ENCODE measurements at places on chromosomes 1 and 21. TPM values are rescaled to one million over a fixed set of nuclear protein-coding genes. Genes with fewer than 3 reads are reported as not detected.
A peak's percentile ranks its signal among the peaks of the same experiment; 100 is the strongest.

GRCh38 chr1:154895798-154896197 lies 25.7 kb upstream of the KCNN3 start:
- DNase-seq: no peak

DNA sequence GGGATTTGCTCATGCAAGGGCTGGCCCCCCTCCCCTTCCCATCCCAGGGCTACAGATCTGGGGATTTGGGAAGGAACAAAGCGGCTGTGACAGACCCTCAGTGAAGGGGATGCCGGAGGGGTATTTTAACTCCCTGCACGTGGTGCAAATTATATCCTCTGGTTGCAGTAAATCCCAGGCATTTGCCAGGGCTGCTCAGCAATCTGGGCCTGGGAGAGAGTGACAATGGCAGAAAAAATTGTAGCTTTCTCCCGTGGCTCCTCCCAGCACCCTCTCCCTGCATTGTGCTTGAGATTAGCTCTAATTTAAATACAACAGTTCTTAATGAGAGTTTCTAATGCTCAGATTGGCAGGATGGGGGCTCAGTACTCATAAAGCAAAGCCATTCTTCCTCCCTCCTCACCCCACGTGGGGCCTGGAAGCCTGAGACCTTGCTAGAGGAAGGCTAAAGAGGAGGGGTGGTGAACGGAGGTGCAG lies 129.9 kb upstream of the CD34 start:
- no peak for DNase-seq

OLFM3 gene
- not detected for total RNA-seq

SPTA1 gene
- total RNA-seq: not detected

GRCh38 chr1:245126530-245126929 lies 28.3 kb upstream of the KIF26B start:
- DNase-seq: no peak

MCOLN2 gene
- 19.3 TPM for total RNA-seq

DNA sequence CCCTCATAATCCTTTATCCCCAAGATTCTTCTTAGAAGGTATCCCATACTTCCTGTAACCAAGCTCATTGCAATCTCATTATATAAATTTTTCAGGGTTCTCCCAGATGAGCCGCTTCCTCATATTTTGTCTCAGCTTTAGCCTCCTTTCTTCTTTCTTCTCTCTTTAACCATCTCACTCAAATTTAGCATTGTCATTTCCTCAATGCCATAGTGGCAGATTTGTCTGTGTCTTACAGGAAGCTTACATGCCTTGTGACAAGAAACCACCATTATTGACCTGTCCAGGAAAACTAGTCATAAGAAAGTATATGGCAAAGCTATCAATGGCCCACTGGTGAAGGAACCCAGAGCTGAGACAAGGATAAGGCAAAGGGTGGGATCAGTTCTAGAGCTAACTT lies 6.0 kb upstream of the FCRL2 start:
- DNase-seq: no peak

- no peak for DNase-seq
Observed at GRCh38 chr1:21237446-21238088, 52.7 kb downstream of the ECE1 start.

- no peak for DNase-seq
Observed at GRCh38 chr1:65946960-65947359, 154.3 kb downstream of the PDE4B start.

- DNase-seq: no peak
Observed at GRCh38 chr1:177646757-177647730, 322.8 kb downstream of the SEC16B start.

- no peak for DNase-seq
Observed at GRCh38 chr1:61618193-61618592, 106.7 kb downstream of the TM2D1 start.

DNA sequence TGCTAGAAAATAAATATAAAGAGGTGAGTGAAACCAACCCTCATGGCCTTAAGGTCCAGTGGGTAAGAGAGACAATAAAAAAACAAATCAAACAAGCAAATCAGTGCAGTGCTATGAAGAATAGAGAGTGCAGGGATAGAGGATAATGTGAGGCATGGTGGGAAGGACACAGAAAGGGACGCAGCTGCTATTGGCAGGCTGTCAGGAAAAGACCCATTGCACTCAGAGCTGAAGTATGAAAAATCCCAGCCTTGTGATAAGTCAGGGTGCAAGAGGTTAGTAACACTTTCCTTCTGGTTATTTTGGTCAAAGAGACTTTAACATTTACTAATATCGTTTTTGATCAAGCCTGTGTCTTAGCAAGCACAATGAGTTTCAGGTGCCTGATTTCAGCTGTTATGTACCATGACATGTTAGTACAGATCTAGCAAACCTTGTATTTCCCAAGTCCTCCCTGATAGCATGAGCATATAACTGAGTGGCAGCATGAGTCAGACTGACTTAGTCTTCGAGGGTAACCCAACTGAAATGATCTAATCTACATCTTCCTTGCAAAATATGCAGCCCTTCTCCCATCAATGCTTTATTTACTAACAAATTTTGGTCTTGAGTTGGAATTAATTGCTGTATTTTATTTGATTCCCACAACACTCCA lies 31.7 kb downstream of the CHML start:
- no peak for DNase-seq

DNA sequence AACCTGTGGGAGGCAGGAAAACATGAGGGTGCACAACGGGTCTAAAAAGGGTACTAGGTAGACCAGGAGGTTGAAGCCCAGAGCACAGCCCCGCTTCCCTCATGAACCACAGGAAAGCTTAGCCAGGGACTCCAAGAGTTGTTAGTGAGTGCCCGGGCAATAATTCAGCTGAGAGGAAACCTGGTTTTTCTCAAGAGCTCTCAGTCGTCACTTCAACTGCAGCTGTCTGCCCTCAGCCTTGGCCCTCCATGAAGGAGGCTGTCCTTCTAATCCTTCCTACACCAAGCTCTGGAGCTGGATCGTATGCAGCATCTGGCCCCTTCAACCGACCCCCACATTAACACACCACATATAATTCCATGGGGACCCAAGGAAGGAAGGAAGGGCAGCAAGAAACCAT lies 77.0 kb upstream of the BACE2 start:
- no peak for DNase-seq

GRCh38 chr1:7826363-7826762 lies 26.5 kb downstream of the UTS2 start:
- DNase-seq: no peak

- DNase-seq: peak; percentile 11
Observed at GRCh38 chr1:157992031-157992832, 1.2 kb upstream of the KIRREL1 start.

PPM1J gene
- total RNA-seq: 0.20 TPM

- no peak for DNase-seq
Observed at GRCh38 chr1:29513357-29513756, 277.0 kb downstream of the PTPRU start.

- no peak for DNase-seq
Observed at GRCh38 chr1:180094705-180095295, 59.9 kb upstream of the QSOX1 start.

F3 gene
- total RNA-seq: 0.50 TPM

IL20 gene
- not detected for total RNA-seq

DNA sequence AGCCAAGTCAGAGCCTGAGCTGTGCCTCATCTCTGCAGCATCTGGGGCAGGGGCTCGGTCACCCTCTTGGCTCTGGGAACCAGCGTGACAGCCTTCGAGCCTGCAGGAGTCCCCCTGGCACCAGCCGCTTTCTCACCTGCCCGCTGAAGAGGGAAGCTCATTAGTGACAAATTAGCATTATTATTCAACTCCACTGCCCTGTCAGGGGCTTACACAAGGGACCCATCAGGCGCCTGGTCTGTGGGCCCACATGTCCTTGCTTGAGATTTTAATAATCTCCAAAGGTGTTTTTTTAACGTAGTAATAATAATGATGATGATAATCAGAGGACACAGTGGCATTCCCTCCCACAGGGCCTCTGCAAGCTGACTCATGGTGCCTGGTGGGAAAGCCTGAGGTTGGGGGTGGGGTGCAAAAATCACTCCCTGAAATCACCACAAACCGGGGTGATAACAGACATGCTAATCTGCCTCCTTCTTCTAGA lies 98.1 kb upstream of the IGSF21 start:
- DNase-seq: no peak

HES4 gene
- 9.6 TPM for total RNA-seq

DNA sequence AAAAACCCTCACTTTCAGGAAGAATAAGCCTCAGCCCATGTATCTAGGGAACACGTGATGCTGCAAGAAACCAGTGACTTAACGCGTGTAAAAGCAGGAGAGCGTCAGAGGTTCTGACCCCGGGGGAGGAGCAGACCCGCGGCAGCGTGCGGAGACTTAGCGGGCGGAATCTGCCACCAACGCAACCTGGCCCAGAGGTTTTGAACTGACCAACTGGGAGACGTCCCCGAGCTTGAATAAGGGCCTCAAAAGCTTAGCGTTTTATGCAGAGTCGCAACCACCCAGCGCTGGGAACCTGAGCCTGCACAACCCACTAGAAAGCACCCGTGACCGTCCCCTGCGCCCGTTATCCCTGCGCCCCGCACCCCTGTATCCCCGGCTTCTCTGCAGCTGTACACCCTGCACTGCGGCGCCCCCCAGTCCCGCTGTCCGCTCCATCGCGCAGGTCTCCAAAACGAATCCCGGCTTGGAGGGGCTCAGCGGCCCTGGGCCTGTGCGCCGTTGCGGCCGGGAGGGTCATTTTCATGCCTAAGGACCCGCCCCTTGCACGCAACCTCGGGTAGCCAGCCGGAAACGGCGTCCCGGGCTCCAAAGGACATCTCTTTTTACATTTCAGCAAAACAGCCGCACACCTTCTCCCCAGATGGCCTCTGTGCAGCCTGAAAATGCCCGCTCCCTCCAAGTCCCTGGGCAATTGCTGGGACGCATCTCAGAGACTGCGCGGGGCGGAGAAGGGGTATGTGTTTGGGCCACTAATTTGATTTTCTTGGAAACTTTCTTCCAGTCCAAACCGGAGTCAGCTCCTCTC lies 29.4 kb upstream of the TRIM17 start:
- DNase-seq: no peak

- DNase-seq: no peak
Observed at GRCh38 chr1:244405856-244406255, 45.9 kb downstream of the ADSS2 start.

GREM2 gene
- 8.5 TPM for total RNA-seq

CA6 gene
- not detected for total RNA-seq

- DNase-seq: no peak
Observed at GRCh38 chr1:27331922-27332321, 9.9 kb upstream of the SYTL1 start.

BGLAP gene
- 3.7 TPM for total RNA-seq

DNA sequence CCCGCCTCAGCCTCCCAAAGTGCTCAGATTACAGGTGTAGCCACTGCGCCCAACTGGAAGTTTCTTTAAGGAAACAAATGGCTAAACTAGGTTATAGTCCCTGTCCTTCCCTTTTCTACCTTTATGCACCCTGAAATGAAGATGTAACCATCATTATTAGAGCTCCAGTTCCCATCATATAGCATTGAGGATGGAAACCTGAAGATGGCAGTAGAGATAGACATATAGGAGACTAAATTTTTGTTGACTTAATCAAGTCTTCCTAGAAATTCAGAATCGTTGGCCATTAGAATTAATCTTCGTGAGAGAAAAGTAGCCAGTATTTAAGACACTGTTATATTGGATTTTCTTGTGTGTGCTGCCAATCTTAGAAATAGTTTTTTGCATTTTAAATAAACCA lies 1016.3 kb upstream of the NCAM2 start:
- no peak for DNase-seq

- DNase-seq: no peak
Observed at GRCh38 chr1:156645056-156645455, 3.1 kb downstream of the BCAN start.

GRCh38 chr1:198909973-198910372 lies 271.1 kb downstream of the PTPRC start:
- no peak for DNase-seq

KRTAP13-2 gene
- total RNA-seq: not detected

CDA gene
- total RNA-seq: 1.1 TPM

- DNase-seq: no peak
Observed at GRCh38 chr1:50471967-50472366, 48.7 kb upstream of the DMRTA2 start.

CDCA8 gene
- 0.70 TPM for total RNA-seq

GRCh38 chr1:113677250-113678158 lies 81.8 kb downstream of the PHTF1 start:
- DNase-seq: no peak

DNA sequence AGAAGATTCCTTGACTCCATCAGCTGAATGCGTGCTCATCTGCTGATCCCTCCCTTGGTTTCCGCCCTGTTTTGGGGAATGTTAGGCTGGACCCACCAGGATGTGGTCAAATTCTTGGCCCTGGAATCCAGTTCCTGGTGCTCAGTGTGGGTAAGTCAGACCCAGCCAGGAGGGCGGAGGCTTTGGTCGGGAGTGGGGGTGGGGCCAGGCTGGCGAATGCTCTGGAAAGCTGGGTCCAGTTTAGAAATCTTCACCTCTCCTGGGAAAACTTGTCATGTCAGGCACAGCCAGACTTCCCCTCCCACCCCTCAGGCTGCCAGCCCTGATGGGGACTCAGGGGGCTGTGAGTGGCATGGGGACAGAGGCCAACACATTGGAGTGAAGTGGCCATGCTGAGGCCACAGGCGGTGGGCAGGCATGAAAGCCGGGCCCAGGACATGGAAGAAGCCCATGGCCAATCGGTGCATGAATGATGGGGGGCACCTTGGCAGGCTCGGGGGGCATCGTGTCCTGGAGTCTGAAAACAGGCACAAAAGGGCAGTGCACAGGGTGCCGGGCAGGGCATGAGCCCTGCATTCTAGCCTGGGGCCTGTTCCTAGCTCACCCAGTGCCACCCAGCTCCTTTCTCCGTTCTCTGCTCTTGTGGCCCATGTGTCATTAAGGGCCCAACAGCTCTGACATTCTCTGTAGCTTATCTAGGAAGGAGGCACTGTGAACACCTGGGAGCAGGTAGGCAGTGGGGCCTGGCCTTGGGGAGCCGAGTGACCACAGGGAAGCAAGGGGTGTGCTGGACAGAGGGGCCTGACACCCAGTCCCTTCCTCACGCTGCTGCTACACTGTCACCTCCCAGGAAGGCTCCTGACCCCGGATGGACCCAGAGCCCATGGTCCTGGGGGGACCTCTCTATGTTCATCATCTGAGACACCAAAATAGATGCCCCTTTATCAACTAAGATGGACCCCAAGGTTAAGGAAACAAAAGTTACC lies 14.6 kb upstream of the PADI1 start:
- no peak for DNase-seq

HAO2 gene
- total RNA-seq: not detected

DNA sequence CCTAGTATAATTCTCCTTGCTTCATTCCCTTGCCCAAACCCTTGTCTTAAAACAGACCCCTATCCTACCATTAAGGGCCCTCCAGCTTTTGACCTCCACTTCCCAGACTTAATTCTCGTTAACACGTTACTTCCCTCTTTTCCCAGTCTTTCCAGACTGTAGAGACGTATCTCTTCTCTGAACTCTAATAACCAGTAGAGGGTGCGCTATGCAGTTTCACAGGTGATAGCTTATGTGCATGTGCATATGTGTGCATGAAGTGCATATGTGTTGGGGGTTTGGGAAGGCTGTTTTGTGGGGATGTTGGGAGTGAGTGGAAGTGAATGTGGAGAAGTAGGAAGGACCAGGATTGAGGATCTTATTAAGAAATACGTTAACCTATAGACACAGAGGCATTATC lies 78.1 kb upstream of the CCDC190 start:
- DNase-seq: no peak

NBPF6 gene
- not detected for total RNA-seq

- no peak for DNase-seq
Observed at GRCh38 chr1:153646672-153647345, 11.7 kb upstream of the SNAPIN start.
